ENCODE measurements at places on chromosomes 3 and 15.
A peak's percentile ranks its signal among the peaks of the same experiment; 100 is the strongest.

- no peak for DNase-seq
Measured at GRCh38 chr3:197364410-197365071, 66.1 kb upstream of the DLG1 start.

DNA sequence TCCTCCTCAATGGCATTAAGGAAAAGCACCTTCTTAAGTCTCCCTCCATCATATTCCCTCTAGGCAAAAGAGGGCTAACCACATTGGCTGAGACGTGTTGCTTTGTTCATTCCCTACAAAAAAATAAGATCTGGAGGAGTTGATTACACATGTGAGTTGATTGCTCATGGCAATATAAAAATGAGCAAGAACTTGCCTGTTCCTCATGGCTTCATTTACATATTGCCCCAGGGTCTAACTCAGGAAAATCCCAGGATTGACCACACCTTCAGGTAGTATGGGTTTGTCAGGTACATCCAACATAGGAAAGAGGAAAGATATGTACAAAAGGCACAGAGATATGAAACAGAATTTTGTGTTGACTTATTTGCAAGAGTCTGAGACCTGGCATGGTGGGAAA lies 35.5 kb downstream of the NFKBIZ start:
- DNase-seq: no peak

DNA sequence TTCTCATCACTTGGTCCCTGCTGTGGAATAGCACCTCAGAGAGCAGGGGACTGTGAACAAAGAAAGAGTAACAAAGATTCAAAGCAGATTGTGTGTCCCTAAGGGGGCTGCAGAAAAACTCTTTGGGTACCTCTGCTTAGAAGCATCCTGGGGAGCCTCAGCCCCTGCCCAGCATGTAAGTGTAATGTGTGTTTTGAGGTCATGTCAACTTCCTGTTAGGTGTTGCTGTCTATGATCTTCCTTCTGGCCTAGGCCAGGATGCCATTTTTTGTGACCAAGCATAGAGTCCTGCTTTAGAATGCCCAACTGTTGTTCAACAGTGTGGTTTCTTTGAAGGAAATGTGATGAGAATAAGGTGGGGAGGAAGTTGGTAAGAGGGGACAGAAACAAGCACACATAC lies 77.1 kb upstream of the BCL6 start:
- DNase-seq: no peak

DNA sequence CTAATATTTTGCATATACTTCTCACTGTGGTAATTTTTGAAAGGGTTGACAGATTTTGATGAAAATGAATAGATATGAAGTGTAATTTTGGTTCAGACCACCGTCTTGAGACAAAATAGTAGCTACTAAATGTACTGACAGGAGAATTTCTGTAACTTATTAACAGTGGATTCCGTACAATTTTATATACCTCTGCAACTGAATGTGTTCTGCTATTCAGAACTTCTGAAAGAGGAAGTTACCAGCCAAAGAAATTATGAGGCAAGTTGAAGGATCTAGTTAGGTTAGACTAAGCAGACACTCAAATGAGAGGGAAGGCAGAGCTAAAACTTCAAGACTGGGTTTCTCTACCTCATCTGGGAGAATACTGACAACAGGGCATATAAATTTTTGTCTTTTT lies 29.4 kb downstream of the GAP43 start:
- no peak for DNase-seq

GRCh38 chr3:102536456-102536855 lies 101.6 kb downstream of the ZPLD1 start:
- DNase-seq: no peak

DNA sequence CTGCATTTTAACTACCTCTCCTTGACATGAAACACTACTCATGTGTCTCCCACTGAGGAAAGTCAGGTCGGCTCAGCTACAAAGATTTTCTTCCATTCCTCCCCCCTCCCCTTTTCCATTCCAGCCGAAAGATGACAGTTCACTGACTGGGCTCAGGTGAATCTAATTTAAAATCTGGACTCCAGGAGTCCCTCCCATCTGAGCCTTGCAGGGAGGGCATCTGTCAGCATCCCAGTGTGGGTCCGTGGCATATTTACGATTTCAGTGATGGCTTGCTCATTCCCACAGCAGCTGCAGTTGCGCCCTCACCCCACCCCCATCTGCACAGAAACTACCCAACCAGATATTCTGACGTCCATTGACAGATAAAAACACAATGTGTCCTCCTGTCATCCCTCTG lies 153.7 kb upstream of the ARRDC4 start:
- DNase-seq: no peak

DNA sequence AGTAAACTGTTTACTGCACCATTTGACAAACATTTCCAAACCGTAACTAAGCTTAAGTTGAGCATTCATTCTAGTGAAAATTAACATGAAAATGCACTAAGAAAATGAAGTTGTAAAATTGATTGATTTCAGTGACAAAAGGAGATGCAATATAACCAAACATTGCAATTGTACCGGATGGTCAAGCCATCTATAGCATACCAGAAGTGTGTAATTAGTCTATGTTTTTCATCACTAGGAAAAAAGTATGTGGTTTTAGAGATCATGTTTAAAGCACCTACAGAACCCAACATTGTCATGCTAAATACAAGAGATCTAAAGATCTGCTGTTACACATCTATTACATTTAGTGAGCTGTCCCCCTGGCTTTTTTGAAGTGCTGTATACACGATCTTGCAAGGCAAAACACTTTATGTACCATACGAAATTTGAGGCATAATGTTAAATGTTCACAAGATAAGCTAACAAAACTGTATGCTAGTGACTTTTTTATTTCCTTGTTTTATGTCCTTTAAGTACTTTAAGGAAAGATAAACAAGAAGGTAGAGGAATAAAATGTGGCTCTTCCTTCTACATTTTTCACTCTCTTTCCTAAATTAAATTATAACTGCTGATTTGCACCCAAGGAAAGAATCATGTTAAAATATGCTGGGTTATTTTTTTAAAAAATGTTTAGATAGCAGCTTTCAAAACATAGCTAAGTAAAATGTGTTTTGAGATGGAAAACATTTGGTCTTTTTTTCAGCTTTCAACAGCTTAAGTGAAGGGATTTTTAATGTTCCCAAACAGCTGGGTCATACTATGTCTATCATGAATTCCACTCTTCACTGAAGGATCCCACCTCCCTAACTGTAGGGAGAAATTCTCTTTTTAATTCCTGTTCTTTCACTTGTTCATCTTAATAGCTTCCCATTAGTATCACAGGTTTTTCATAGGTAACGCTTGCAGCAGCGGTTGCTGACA lies 498.0 kb downstream of the MECOM start:
- no peak for DNase-seq

DNA sequence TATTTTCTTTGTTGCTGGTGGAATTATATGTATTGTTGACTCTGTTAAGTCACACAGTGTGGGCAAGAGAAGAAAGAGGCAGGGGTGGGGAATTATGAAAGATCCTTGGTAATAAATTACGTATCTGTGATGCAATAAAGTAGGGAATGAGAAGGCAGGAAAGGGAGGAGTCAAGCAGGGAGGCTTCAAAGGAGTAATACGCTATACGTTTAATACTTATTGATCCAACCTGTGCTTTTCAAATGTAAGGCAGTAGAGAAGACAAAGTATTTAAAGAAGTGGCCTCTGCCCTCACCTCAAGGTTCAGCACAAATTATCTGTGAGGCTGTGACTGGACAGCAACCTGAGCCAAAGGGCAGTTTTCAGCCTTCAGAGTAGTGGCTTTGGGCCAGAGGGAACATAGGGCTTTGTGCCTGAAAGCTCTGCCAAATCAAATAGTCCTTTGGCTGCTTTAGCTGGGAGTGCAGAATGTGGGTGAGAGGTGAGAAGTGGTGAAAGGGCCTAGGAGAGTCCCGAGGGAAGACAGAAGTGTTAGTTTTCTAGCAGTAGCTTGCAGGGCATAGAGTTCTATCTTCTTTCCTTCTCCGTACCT lies 1.2 kb upstream of the PLIN1 start:
- no peak for DNase-seq

DNA sequence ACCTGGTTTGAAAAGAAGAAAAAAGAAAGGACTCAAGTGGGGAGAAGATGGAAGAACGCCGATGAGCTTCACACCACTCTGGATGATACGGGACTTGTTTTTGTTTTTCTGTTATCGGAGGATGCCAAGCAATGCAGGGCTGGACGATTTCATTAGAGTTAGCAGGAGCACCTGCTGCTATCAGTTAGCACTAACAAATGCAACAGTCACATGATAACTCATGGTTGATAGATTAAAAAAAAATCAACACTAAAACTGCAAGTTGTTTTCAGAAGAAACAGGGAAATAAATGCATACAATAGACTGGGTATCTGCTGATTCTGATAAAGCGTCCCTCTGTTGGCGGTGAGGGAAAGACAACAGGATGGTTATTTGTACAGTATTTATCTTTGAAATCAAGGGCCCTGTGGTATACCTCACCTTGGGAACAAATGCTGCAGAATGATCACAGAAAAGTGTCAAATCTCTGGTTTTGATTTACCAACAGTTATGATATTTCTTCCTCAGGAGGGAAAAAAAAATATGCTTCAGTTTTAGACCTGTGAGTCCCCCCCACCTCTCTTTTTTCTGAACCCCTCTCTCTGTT lies 575.1 kb downstream of the FOXP1 start:
- no peak for DNase-seq

GRCh38 chr3:39208463-39209055 lies 16.2 kb upstream of the XIRP1 start:
- DNase-seq: no peak

- no peak for DNase-seq
Measured at GRCh38 chr3:48637305-48637704, 2.0 kb upstream of the SLC26A6 start.

- no peak for DNase-seq
Measured at GRCh38 chr15:80699981-80700380, 4.9 kb downstream of the ABHD17C start.

- DNase-seq: no peak
Measured at GRCh38 chr3:155362808-155363689, 69.6 kb upstream of the STRIT1 start.

GRCh38 chr15:47817969-47818548 lies 100.8 kb downstream of the SEMA6D start:
- DNase-seq: no peak

- no peak for DNase-seq
Measured at GRCh38 chr3:116039651-116039985, 405.7 kb downstream of the LSAMP start.

- peak; percentile 6 for DNase-seq
Measured at GRCh38 chr15:85154061-85154460, 172.4 kb downstream of the PDE8A start.

- peak; percentile 66 for DNase-seq
Measured at GRCh38 chr15:90142216-90143165, 40.2 kb upstream of the IDH2 start.

DNA sequence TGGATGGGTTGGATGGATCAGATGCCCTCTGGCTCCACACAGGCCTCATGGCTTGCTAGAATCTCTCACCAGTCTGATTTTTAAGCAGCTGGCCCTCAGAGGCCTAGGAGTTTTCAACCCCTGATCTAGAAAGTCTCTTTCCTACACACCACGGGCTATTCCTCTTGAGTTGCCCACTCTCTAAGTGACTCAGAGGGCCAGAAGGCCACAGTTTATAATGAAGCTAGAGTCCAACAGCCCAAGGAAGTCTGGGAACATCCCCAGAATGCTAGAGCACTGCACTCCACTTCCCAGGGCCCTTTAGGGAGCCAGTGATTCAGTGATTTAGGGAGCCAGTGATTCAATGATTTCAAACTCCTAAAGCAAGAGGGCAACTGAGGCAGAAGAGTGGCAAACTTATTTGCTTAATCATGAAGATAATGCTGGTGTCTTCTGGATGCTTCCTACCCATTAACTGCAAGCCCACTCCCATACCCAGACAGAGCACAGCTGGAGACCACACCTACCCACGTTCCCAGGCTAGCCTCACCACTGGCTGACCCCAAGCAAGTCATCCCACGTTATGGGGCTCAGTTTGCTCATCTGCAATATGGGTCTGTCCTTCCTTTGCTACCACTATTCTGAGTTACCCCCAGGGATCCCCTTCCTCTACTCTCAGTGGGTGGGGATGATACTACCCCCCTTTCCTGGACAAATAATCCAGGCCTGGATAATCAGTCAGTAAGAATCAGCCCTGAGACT lies 36.7 kb downstream of the ABTB1 start:
- DNase-seq: no peak

GRCh38 chr15:70025413-70026296 lies 72.1 kb downstream of the TLE3 start:
- no peak for DNase-seq

DNA sequence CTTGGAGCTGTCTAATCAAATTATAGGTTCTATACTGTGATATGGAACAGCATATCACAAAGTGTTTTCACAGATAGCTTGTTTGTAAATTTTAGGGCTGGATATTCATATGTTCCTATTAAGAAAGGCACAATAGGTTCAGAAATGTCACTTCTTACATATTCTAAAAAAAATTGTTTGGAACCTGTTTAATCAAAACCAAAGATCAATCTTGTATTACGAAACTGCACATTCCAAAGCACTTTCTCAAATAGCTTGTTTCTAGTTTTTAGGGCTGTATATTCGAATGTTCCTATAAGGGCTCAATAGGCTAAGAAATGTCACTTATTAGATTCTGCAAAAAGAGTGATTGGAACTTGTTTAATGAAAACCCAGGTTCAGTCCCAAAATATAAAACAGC lies 67.4 kb upstream of the OSBPL11 start:
- no peak for DNase-seq

- DNase-seq: no peak
Measured at GRCh38 chr3:41598402-41599126, 363.3 kb downstream of the ULK4 start.

DNA sequence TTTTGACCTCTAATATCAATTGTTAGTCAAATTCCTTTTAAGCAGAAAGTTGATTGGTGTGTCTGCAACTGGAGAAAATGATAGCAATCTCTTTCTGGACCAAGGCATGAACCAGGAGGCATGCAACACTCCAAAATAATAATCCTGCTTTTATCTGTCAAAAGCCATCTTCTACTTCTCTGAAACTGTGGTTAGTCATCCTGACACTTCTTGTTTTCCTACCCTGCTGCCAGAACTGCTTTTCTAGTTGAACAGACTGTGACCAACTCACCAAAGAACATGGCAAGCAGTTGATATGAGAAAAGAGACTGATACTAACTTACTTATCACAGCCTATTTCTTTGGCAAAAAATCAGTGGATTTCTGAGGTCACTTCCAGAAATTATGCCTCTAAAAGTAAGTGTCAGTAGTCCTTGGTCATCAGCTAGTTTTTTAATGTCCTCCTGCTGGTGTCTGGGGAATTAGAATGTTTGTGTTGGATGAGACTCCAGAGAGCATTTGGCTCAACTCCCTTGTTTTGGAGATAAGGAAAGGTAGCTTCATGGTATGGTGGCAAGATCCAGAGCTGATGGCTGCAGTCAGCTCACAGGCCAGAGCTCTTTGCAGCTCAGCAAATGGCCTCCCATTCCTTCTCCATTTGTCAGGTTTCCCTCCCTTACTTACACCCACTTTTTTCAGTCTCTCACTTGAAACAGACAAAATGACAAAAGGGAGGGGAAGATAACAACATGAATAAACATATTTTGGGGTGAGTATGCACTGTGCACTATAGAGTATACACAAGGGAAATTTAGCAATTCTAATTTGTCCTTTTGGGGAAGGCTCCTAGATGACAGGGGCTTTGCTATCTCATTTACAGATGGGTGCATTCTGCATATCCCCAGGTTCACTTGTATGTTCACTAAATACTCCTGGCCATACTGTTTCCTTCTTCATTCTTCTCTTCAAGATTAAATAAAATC lies 7.0 kb downstream of the CRYGS start:
- DNase-seq: no peak

All from activated T-cell treated with anti-CD3 and anti-CD28 coated beads, Interleukin-2, amount 50 U/mL, for 72 hours (primary cell).